Small intestine (tissue), 16 donors: ENCODE measurements at places on chromosomes 2 and 18. TPM values are rescaled to one million over a fixed set of nuclear protein-coding genes. Genes with fewer than 3 reads are reported as not detected.

Gene SNED1
- polyA plus RNA-seq: 0.45 TPM

Gene LONRF2
- polyA plus RNA-seq: 0.43 TPM

DNA sequence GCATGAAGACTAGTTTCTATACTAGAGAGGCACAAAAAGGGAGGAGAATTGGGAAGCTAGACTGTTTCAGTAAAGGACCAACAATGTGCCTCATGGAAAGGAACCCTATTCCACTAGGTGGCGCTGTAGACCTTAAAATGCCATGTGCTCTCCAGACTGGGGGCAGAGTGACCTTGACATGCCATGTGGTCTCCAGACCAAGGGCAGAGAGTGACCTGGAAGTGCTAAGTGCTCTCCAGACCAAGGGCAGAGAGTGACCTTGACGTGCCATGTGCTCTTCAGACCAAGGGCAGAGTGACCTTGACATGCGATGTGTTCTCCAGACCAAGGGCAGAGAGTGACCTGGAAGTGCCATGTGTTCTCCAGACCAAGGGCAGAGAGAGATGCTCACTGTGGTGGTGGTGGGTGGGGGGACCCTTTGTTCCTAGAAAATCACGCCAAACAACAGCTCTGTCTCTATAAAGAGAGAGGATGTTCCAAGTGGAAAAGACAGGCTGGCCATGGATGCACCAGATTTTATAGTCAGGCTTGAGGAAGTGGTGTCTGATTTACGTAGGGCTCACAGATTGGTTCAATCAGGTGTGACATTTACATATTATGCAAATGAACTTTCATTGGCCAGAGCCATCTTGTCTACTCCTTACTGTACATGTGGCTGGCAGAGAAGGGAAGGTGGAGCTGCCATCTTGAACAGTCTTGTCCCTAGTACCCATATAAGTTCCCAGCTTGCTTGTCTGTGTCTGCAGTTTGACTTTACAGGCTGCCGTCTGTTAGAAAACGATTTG lies 344.0 kb upstream of the DDX18 start:
- peak; percentile 50 for DNase-seq
- H3K27me3 ChIP-seq: no peaks in the 10 kb centered on the region
- H3K27ac ChIP-seq: no peak overlapping the region
- no peak overlapping the region for H3K4me3 ChIP-seq
- H3K36me3 ChIP-seq: no peaks in the 10 kb centered on the region

Gene C1QL2
- polyA plus RNA-seq: not detected

- H3K27me3 ChIP-seq: no peaks in the 10 kb centered on the region
- no peaks in the 10 kb centered on the region for H3K36me3 ChIP-seq
- DNase-seq: no peak
- no peaks in the 10 kb centered on the region for H3K4me1 ChIP-seq
These were observed 175.6 kb upstream of the RAB6C start for GRCh38 chr2:129803871-129804270.

DNA sequence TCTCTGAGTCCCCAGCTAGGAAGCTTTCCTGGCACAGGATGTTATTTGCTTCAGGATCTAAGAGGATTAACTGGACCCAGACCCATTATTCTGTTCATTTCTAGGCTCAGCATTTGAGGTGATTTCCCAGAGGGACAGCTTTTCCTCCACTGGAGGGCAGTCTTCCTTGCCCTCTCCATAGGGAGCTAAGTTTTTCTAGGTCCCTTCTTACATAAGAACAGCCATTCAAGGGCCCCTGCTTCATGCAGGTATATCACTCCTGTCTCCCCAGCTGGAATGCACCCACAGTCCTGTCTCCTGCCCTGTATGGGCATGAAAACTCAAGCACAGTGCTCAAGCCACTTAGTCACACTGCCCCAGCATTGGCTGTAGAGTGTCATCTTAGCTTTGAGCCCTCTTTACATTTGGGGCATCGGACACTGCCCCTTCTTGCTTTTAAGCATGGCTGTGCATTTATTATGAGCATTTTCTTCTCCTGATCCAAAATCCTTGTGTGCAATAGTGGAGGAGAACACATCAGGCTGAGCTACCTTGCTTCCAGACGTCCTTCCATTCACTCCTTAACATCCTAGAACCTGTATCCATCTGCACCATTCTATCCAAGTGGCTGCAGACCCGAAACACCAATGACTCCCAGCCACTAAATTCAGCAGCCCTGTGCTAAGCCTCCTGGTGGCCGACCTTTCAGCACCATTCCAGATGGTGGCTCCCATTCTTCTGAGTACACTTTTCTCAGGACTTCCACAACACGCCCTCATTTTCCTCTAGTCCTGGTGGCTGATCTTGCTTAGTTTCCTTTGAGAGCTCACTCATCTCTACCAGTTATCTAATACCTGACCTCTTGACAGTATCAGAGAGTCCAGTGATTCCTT lies 80.0 kb downstream of the COPS8 start:
- H3K27ac ChIP-seq: peak overlapping the region; percentile 63
- H3K4me1 ChIP-seq: no peaks in the 10 kb centered on the region
- H3K27me3 ChIP-seq: no peaks in the 10 kb centered on the region

- no peak overlapping the region for H3K27ac ChIP-seq
- no peak overlapping the region for H3K4me3 ChIP-seq
These were observed 21.9 kb downstream of the APCDD1 start for GRCh38 chr18:10476338-10476791.

DNA sequence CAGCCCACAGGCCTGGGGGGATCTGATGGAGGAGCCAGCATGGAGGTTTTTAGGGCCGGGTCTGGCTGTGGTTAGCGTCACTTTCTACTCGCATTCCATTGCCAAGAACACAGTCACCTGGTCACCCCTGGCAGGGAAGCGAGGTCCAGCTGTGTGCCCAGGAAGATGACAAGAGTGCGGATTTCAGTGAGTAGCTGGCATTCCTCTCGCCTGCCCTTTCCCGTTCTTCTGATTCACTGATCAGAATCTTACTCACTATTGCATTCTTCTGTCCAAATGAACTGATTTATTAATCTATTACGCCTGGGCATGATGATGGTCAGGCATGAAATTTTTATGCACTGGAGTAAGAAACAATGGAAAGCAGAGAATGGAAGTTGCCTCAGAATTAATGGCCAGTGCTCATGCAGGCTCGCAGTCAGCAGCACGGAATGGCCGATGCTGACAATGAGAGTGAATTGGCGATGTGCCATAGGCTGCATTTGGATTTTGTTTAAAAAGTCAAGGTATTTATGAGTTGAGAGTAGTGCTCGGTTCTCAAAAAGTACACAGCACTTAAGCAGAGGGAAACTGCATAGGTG lies 76.4 kb upstream of the MGAT5 start:
- peaks cover 3% of the 10 kb centered on the region for H3K36me3 ChIP-seq
- no peak overlapping the region for H3K4me3 ChIP-seq
- no peak for DNase-seq
- peaks cover 12% of the 10 kb centered on the region for H3K4me1 ChIP-seq
- no peak overlapping the region for H3K27ac ChIP-seq

GRCh38 chr2:112606547-112606946 lies 22.1 kb downstream of the CHCHD5 start:
- H3K4me3 ChIP-seq: no peak overlapping the region
- H3K36me3 ChIP-seq: no peaks in the 10 kb centered on the region
- H3K27ac ChIP-seq: peak overlapping the region; percentile 79

DNA sequence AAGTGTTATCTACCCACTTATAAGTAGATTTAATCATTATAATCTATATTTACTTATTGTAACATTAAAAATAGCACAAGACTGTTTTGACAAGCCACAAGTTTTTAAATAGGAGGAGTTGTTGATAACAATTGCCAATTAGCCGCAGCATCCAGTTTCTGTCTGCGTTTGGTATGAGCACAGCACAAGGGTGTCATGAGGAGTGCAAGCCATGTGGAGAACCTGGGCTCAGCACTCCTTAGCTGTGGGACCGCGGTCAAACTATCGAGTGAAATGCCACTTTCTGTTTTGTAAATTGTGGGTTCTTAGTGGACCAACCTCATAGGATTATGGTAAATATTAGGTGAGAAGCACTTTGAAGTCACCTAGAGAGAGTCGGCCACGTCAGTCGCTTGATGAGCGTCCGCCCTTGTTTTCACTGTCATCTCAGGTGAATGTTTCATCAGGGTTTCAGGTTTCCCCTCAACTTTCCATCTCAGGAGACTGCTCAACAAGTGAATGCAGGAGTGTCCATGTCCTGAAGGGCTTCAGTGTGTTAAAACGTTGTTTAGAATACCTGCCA lies 294.5 kb downstream of the ZNF407 start:
- no peak for DNase-seq
- peaks cover 3% of the 10 kb centered on the region for H3K36me3 ChIP-seq
- no peaks in the 10 kb centered on the region for H3K27me3 ChIP-seq
- H3K4me1 ChIP-seq: no peaks in the 10 kb centered on the region
- no peak overlapping the region for H3K4me3 ChIP-seq

DNA sequence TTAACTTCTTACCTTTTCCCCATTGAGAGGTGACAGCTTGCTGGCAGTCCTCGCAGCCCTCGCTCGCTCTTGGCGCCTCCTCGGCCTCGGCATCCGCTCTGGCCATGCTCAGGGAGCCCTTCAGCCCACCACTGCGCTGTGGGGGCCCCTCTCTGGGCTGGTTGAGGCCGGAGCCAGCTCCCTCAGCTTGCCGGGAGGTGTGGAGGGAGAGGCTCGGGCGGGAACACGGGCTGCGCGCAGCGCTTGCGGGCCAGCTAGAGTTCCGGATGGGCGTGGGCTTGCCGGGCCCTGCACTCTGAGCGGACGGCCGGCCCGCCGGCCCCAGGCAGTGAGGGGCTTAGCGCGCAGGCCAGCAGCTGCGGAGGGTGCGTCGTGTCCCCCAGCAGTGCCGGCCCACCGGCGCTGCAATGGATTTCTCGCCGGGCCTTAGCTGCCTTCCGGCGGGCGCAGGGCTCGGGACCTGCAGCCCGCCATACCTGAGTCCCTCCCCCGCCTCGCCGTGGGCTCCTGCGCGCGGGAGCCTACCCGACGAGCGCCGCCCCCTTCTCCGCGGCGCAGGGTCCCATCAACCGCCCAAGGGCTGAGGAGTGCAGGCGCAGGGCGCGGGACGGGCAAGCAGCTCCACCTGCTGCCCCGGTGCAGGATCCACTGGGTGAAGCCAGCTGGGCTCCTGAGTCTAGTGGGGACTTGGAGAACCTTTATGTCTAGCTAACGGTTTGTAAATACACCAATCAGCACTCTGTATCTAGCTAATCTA lies 335.0 kb downstream of the CBLN2 start:
- H3K4me3 ChIP-seq: no peak overlapping the region
- no peaks in the 10 kb centered on the region for H3K27me3 ChIP-seq
- no peak overlapping the region for H3K27ac ChIP-seq

DNA sequence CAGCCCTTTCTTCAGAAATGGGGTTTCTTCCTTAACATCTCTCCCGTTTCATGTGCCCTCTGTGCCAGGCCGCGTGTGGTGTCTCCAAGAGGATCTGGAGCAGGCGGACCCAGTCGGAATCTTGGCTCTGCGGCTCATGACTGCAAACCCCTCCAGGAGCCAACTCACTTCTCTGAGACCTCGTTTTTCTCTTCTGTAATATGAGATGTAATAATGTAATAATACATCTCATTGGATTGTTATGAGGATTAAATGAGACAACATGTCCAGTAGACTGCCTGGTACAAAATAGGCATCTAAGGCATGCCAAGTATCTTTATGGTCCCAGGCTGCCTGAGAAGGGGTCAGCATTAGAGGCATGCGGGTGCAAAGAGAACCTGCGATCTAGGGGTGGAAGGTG lies 221.3 kb upstream of the REV1 start:
- H3K4me1 ChIP-seq: no peaks in the 10 kb centered on the region
- no peak overlapping the region for H3K27ac ChIP-seq
- no peaks in the 10 kb centered on the region for H3K36me3 ChIP-seq

- H3K4me1 ChIP-seq: peaks cover 3% of the 10 kb centered on the region
- no peaks in the 10 kb centered on the region for H3K27me3 ChIP-seq
- no peak overlapping the region for H3K4me3 ChIP-seq
- peak; percentile 14 for DNase-seq
- no peaks in the 10 kb centered on the region for H3K36me3 ChIP-seq
These were observed 4.6 kb downstream of the MAP3K20 start for GRCh38 chr2:173079973-173080860.

Gene TANK
- 39.1 TPM for polyA plus RNA-seq

Gene SOX11
- 0.27 TPM for polyA plus RNA-seq

Gene INPP1
- polyA plus RNA-seq: 28.9 TPM

DNA sequence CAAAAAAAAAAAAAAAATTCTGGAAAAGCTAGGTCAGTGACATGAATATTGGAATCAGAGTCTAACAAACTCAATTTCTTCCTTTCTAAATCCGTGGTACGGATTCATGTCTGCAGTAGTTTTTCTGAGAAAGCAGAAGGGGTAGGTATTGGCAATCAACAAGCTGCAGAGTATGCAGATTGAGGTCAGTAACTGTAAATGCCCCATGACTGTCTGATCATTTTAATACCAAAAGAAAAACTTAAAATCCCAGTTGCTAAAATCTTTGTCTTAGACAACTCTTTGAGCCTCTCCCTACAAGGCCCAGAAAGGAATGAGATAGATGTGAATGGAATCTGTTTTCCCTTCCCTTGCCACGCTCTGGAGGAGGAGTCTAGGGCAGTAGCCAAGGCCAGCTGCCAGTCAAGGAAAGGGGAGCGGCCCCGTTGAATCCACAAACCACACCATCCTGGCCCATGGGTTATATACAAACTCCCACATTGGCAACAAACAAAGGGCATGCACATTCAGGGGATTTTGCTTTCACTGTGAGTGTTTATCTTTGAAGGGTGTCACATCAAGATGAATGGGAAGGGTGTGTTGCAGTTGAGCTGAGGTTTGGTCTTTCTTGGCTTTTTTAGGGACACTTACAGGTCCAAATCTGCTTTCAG lies 6.1 kb upstream of the CASP8 start:
- DNase-seq: peak; percentile 35
- no peaks in the 10 kb centered on the region for H3K36me3 ChIP-seq
- H3K4me1 ChIP-seq: peaks cover 1% of the 10 kb centered on the region
- no peaks in the 10 kb centered on the region for H3K27me3 ChIP-seq
- no peak overlapping the region for H3K4me3 ChIP-seq

Gene STARD6
- polyA plus RNA-seq: 0.07 TPM

DNA sequence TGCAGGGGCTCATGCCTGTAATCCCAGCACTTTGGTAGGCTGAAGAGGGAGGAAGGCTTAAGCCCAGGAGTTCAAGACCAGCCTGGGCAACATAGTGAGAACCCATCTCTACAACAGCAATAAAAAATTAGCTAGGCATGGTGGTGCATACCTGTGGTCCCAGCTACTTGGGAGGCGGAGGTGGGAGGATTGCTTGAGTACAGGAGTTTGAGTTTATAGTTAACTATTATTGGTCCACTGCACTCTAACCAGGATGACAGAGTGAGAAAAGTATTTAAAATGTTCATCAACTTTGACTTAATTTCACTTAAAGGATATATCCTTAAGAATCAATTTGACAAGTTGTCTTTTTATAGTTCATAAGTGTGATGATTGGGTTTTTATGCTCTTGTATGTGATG lies 14.3 kb upstream of the GPD2 start:
- H3K4me3 ChIP-seq: no peak overlapping the region
- H3K4me1 ChIP-seq: no peaks in the 10 kb centered on the region
- no peak for DNase-seq

DNA sequence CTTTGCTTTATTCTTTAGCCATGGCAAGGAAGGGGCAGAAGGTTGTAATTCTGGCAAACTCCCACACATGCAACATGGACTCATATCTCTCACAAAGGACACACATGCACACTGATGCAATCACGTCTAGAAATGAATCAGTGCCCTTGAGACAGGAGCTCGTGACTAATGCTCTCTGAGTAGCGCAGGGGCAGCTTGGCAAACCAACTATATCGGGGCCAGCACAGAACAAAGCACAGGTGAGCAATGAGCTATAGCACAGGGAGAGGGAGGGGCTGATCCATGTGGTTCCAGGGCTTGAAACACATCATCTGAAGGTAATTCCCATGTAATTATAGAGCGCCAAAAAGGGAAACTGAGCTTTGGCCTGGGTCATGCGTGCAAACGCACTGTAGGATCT lies 165.2 kb upstream of the KLF7 start:
- DNase-seq: no peak
- H3K4me3 ChIP-seq: no peak overlapping the region
- no peaks in the 10 kb centered on the region for H3K4me1 ChIP-seq
- H3K36me3 ChIP-seq: no peaks in the 10 kb centered on the region
- no peak overlapping the region for H3K27ac ChIP-seq
- H3K27me3 ChIP-seq: peaks cover 8% of the 10 kb centered on the region
